ENCODE measurements at places on chromosomes 13 and 19.

DNA sequence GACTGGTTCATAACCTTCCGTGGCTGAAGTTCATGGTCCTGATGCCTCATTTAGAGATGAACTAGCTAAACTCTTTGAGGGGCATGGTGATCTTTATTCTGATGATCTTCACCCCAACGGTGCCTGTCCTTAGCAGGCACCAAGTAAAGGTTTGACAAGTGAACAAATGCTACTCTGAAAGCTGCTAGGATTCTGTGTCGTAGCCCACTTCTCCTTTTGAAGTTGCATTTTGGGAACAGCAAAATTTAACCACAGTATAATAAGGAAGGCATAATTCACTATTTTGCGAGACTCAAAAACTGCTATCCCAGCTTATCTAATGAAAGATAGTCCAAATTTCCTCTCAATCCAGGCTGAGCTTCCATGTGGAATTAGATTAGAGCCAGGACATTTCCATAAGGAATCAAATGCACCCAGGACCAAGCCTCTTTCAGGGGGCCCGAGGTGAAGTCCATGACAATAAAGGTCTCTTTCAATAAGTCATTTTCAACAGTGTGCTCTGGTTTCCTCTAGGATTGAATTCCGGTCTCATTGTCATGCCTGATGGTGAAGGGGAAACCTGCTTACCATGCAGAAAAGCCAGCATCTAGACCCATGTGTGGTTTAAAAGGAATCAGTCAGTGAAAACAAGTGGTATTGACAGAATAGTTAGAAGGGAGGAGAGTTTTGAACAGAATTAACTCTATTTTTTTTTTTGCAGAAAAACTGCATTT lies 23.1 kb downstream of the SIAH3 start:
- no peak for DNase-seq

GRCh38 chr13:75366380-75367280 lies 115.3 kb downstream of the TBC1D4 start:
- peak; percentile 9 for DNase-seq

- no peak for DNase-seq
These were observed 471.5 kb downstream of the GPC6 start for GRCh38 chr13:93698016-93698613.

GRCh38 chr19:46840498-46840942 lies 10.1 kb downstream of the AP2S1 start:
- peak; percentile 64 for DNase-seq

DNA sequence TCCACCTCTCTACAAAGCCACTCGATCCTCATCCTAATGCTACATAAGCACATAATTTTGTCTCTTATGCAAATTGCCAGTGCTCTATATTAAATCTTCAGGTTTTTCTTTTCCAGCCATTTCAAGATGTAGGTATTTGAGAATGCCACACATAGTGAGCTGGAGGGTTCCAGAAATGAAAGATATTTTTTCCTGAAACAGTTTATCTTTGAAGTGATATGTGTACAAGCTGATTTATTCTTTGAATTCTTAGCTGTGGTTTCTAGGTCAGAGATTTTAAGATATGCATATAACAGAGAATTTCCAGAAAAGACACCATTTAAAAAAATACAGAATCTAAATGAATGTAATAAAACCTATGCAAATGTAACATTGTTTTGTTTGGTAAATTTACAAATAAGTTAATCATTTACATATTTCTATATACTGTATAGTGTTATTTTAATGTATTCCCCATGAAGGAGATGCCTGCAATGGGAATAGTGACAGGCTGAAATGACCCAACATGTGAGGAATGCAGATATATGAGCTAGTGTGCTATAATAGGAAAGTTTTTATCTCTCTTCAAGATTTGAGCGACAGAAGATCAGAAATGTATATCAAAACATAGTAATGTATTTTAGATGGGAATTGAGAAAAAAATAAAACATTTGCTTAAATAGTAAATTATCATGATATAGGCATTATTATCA lies 570.2 kb downstream of the SLITRK1 start:
- DNase-seq, result no peak

- DNase-seq, result no peak
These were observed 11.3 kb downstream of the IQCN start for GRCh38 chr19:18262917-18263316.

DNA sequence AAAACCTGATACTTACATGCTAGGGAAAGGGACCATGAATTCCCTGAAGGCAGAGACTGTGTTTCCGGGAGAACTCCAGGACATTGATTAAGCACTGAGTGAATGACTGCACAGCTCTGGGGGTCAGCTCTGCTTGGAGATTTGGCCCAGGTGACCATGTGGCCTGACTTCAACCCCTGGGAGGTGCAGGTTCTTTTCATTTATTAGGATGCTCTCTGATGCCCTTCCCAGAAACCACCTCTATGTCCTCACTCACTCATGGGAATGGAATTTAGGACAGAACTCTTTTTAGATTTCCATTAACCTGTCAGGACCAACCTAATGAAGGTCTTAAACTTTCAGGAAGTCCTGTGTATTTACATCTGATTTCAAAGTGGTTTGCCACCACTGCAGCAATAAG lies 393.3 kb upstream of the ARGLU1 start:
- DNase-seq, result no peak

GRCh38 chr19:39916236-39916635 lies 18.2 kb downstream of the FCGBP start:
- no peak for DNase-seq

DNA sequence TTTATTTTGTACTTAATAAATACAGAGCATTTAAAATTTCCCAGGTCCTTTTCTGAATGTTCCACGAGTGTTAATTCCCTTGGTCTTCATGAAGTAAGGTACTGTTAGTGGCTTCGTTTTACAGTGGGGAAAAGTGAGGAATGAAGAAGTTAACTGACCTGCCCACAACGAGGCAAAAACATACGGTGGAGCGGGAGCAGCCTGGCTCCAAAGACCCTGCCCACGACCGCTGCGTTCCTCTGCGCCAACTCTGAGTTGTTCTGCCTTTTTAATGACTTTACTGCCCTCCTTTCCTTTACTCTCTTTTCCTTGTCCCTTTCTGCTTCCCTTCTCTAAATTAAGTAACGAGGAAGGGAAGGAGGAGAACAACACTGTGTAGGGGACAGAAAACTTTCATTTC lies 392.9 kb downstream of the PCDH9 start:
- no peak for DNase-seq

- DNase-seq, result no peak
These were observed 189.3 kb downstream of the TM9SF2 start for GRCh38 chr13:99690426-99691174.

DNA sequence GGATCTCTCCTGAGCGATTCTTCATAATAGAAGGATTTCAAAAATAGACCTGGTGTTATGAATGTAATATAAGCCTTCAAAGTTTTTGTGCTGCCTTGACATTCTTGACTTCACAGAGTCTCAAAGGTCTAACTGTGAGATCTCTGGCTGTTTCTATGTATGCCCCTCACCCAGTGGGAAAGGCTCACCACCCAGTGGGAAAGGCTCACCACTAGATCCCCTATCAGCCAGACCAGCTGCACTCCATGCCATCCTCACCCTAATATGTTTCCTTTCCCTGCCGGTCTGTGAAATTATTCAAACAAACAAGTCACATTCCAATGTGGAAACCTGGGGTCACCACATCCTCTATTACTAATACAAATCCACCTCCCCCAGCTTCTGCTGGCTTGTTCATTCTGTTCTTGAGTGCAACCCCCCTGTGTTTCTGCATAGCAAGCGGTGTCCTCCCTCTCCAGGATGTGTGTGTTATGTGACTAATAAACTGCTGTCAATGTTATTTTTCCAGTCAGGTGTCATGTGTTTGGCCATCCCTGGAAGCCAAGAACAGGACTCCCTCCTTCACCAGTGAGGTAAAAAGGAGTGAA lies 13.8 kb upstream of the SLITRK1 start:
- DNase-seq, result no peak

- no peak for DNase-seq
These were observed 29.1 kb downstream of the TNFRSF19 start for GRCh38 chr13:23599083-23599925.

- no peak for DNase-seq
These were observed 70.3 kb downstream of the ALOX5AP start for GRCh38 chr13:30805603-30806011.

GRCh38 chr19:7292950-7293761 lies 1.1 kb downstream of the INSR start:
- DNase-seq, result no peak

DNA sequence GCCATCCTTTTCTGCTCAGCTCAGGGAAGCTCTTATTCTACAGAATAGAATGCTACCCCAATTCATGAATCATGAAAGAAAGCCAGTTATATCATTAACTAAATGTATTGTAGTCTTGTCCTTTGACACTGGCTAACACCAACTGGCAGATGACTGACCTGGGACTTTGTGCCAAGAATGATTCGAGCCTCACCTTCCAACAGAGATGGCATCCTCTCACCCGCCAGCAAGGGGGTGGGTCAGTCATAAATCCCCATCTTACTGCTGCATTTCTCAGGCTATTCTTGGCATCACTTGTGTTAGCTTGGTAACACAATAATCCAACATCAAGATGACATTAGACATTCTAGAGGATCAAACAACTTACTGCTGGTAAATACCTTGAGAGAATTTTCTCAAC lies 1239.8 kb upstream of the MIR17HG start:
- no peak for DNase-seq

GRCh38 chr19:42048992-42049391 lies 21.0 kb downstream of the GRIK5 start:
- no peak for DNase-seq

DNA sequence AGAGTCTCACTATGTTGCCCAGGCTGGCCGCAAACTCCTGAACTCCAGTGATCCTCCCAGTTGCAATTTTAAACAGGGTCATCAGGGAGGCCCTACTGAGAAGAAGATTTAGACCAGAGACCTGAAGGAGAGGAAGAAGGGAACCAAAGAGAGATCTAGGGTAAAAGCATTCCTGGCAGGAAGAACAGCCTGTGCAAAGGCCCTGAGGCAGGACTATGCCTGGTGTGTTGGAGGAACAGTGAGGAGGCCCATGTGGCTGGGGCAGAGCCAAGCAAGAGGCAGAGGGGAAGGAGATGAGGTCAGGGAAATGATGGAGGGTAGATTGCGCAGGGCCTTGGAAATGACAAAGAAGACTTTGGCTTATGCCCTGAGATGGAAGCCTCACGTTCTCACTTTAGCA lies 34.5 kb downstream of the TINCR start:
- DNase-seq, result no peak

- DNase-seq, result no peak
These were observed 147.1 kb downstream of the NHLRC3 start for GRCh38 chr13:39185326-39185725.

GRCh38 chr13:114235697-114236096 lies 1.0 kb downstream of the CDC16 start:
- no peak for DNase-seq

GRCh38 chr19:49746206-49746958 lies 16.7 kb downstream of the TSKS start:
- DNase-seq, result peak; percentile 56

- no peak for DNase-seq
These were observed 261.8 kb downstream of the KLF12 start for GRCh38 chr13:73872397-73872796.

DNA sequence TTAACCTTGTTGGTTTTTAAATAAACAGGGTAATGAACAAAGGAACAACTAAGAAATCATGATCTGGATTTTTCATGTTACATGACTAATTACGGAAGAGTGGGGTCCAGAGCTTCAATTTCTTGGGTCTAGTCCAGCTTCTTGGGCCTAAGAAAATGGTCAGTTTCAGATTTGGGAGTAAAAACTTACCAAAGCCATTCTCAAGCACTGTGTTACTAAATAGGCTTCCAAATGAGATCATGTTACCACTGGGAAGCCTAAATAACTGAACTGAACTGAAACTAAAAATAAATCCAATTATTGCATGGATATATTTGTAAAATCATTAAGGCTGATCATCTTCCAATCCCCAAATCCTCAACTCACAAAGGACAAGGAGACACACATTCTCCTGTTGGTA lies 13.9 kb downstream of the TBC1D4 start:
- no peak for DNase-seq

DNA sequence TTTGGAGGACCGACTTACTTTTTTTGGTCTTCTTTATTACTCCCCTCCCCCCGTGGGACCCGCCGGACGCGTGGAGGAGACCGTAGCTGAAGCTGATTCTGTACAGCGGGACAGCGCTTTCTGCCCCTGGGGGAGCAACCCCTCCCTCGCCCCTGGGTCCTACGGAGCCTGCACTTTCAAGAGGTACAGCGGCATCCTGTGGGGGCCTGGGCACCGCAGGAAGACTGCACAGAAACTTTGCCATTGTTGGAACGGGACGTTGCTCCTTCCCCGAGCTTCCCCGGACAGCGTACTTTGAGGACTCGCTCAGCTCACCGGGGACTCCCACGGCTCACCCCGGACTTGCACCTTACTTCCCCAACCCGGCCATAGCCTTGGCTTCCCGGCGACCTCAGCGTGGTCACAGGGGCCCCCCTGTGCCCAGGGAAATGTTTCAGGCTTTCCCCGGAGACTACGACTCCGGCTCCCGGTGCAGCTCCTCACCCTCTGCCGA lies 409 bp downstream of the FOSB start:
- no peak for DNase-seq

DNA sequence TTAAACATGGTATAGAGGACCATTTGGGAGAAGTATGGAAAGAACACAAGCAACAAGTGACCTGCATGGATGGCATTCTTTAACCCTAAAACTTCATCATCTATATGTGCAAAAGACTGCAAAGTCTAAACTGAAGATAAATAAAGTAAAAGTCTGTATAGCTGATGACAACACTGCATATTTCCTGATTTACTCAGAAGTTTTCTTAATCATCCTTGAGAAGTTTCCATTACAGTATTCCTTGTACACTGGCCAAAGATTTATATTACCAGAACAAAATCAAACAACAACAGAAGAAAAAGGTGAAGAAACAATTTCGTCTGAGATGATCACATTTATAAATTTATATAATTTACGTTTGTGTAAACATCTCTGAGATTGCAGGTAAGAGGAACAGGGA lies 805.7 kb downstream of the PCDH9 start:
- no peak for DNase-seq

GRCh38 chr19:13083627-13084026 lies 19.0 kb downstream of the LYL1 start:
- DNase-seq, result no peak

GRCh38 chr19:13869281-13869680 lies 7.7 kb upstream of the NANOS3 start:
- no peak for DNase-seq

DNA sequence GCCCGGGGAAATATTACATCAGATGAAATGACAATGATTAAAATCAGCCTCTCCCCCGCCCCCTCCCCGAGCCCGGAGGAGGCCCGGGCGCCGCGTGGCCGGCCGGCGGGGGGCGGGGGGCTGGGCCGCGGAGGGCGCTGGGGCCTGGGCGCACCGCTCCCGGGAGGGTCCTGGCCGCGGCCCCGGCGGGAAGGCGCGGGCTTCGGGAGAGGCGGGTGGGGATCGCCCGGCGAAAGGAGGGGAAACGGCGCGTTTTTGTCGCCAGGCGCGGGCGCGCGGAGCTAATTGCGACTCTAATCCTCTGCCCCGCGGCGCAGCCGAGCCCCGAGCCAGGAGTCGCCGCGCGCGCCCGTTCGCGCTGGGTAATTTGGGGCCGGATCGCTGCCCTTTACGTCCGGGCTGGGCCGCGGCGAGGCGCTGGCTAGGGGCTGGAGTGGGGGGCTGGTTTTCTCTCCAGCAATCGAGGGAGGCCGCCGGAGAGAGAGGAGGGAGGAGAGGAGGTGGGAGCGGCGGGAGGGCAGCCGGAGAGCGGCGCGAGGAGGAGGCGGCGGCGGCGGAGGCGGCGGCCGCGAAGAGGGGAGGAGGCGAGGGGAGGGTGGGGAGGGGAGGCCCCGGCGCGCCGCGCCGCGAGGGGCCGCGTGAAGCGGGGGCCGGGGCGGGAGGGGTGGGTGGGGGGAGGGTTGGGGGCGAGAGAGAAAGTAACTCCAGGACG lies at the start of gene KCTD15:
TSS of gene KCTD15 (plus strand) at position 707 of the 712 bp plus-strand sequence. CDS start 3,585 bp downstream, outside the sequence.
- DNase-seq, result no peak

Data from inflammatory macrophage treated with lipopolysaccharide for 1 hour (primary cell).